ENCODE measurements at places on chromosomes 12 and 14. TPM values are rescaled to one million over a fixed set of nuclear protein-coding genes. Genes with fewer than 3 reads are reported as not detected.

The KRT8 gene
- 1,334 TPM for total RNA-seq

The ACOT6 gene
- total RNA-seq, result not detected

The BICDL1 gene
- total RNA-seq, result 6.8 TPM

The NPFF gene
- total RNA-seq, result not detected

The KRT2 gene
- total RNA-seq, result not detected

The SLC8A3 gene
- total RNA-seq, result 0.41 TPM

The RAD9B gene
- total RNA-seq, result 1.6 TPM

The BTBD6 gene
- 55.8 TPM for total RNA-seq

The BIN2 gene
- total RNA-seq, result 9.8 TPM

The FAM186B gene
- total RNA-seq, result 0.63 TPM

The SSPN gene
- 12.8 TPM for total RNA-seq

The TAS2R43 gene
- 1.3 TPM for total RNA-seq

The OR4E2 gene
- not detected for total RNA-seq

DNA sequence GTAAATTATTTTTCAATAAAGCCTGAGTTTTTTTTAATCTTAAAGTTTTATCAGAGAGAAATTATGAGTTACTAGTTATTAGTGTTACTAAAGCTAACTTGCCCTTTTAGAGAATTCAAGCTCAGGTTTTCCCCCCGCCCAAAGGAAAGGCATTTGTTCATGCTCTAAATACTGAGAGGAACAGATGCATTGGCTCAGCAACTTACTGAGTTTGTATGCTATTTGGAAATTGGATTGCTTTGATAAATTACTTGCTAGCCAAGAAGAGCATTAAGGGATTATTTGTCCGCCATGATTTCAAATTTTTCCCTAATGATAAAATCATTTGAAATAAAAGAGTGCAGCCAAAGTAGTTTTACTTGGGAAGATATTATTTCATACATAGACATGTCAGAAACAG lies 149.4 kb downstream of the METTL25 start:
- no peak for DNase-seq

- DNase-seq, result no peak
Observed at GRCh38 chr14:53220914-53221313, 67.8 kb upstream of the DDHD1 start.

DNA sequence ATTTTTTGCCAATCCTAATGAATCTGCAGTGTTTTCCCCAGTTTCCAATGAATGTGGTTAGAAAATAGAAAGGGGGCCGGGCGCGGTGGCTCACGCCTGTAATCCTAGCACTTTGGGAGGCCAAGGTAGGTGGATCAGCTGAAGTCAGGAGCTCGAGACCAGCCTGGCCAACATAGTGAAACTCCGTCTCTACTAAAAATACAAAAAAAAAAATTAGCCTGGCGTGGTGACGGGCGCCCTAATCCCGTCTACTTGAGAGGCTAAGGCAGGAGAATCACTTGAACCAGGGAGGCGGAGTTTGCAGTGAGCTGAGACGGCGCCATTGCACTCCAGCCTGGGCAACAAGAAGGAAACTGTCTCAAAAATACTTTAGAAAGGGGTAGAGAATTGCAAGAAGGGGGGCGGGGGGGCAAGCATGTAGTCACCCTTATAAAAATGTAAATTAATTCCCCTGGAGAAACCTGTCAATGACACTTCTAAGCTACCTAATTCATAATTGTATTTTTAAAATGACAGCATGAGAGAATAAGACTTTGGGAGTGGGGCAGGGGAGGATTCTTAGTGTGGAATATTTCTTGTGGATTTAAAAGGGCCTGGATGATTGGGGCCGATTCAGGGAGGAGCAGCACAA lies 1.7 kb downstream of the KLHDC2 start:
- DNase-seq, result peak; percentile 33

DNA sequence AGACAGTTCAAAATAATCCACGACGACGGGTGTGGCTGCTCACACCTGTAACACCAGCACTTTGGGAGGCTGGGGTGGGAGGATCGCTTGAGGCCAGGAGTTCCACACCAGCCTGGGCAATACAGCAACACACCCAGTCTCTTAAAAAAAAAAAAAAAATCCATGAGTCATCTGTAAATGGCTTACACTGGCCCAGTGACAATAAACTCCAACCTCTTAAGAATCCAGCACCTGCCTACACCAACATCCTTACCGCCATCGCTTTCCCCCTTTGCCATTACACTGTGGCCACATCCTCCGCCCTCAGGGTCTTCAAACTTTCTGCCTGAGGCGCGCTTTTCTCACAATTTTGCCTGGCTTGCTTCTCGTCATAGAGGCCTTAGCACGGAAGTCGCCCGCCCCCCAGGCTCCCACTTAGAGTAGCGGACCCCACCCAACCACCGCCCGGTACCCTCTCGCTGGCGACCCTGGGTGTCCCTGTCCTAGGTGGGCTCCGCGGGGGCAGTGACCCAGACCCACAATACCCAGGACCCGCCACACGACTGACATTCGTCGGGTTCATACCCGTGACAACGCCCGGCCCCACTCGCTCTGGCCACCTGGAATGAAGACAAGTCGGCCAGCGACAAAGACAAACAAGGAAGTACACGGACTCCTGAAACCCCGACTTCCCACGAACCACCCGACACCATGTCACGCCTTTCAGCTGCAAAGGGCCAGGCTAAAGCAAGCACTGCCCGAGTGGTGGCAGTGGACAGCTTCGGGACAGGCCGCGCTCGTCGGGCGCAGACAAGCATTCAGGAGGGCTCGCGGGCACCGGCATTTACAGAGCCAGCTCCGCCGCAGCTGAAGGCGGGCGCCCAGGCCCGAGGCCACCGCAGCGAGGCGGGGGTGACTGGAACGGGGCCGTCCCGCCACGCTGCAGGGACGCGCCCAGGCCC lies 636 bp downstream of the GOLGA3 start:
- DNase-seq, result peak; percentile 79

DNA sequence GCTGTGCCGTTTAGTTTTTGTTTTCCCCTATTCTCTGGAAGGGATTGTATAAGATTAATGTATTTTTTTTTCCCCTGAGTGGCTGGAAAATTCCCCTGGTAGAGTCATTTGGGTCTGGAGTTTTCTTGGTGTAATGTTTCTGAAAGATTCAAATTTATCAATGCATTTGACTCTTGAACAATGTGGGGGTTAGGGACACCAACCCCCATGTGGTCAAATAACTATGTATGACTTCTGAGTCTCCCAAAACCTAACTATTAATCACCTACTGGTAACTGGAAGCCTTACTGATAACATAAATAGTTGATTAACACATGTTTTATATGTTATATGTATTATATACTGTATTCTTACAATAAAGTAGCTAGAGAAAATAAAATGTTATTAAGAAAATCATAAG lies 220.1 kb upstream of the PDE3A start:
- no peak for DNase-seq

DNA sequence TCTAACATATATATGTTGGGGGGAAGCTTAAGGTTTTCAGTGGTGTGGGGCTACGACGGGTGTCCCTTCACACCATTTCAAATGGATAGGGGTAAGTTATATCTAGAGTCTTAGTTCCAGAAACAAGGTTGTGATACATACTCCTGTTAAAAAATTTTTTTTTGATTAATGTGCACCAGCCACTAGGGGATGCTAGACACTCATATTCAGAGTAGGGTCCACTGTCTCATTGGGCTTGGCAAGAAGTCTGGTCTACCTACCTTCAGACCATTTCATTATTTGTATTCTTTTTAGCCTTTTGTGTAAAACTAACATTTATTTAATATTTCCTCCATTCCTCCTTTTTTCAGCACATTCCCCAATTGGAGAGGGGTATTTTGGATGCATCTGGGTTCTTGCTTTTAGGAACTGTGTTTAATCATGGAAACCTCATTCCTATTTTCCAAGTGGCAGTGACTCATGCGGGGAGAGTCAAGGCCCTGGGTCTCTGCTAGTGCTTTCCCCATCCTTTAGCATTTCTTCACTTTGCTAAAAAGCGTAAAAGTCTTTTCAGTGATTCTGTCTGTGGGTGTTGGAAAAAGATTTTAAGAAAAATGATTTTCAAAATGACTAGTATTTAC lies 33.4 kb downstream of the ANO4 start:
- DNase-seq, result no peak

DNA sequence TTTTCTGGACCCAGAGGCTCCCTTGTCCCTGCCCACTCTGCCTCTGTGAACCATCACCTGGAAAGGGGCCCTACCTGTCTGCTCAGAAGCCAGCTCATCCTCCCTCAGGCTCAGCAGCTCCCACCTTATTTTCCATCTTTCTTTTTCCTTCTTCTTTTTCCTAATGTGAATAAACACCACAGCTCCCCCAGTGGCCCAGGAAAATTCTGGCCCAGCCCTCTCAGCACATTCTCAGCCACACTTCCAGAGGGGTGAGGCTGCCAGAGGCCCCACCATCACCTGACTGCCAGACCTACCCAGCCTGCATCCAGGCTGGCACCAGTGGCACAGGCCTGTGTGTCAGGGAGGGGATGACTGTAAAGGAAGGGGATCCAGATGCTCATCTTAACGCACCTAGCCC lies 23.0 kb downstream of the ZFHX2 start:
- DNase-seq, result no peak

GRCh38 chr14:102927346-102927877 lies 4.9 kb downstream of the AMN start:
- peak; percentile 94 for DNase-seq

DNA sequence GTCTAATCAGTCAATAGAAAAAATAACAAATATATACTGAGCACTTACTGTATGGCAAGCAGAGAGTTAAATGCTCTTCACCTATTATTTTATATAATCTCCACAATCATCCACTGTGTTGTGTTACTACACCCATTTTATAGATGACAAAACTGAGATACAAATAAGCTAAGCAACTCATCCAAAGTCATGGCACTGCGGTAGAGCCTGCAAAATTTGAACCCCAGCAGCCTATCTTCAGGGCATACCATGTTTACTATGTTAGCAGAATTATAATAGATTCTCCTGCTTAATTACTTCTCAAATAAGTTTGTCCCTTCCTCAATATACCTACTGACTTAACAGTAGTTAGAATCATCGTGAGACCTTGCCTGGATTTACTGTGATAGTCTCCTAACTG lies 53.6 kb upstream of the PCED1B start:
- DNase-seq, result no peak

GRCh38 chr14:44663136-44663535 lies 156.1 kb upstream of the FSCB start:
- DNase-seq, result no peak

DNA sequence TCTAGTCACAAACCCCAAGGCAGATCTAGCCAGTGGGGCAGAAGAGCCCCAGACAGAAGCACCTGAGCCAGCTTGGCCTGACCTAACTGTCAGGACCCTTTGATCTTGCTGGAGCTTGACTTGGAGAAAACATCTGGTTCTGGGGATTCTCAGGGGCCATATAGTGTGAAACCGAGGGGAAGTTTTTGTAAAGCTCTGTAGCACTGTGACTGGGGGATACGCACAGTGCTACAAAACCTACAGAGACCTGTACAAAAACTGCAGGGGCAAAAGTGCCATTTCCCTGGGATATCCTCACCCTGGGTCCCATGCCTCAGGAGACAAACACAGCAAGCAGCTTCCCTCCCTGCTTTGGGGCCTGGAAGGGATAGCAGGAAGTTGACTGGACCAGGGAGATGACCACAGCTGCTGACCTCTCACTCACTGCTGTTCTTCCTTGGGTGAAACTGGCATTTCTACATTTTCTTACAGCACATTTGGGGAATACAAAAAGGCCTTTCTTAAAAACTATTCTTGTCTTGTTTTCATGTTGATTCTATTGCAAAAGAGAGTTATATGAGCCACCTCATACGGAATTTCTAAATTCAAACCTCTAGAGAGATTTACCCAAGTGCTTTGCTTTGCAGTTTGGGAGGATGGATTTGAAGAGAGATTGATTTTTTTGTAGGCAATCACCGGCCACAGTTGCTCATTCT lies 140.0 kb downstream of the DAD1 start:
- no peak for DNase-seq

DNA sequence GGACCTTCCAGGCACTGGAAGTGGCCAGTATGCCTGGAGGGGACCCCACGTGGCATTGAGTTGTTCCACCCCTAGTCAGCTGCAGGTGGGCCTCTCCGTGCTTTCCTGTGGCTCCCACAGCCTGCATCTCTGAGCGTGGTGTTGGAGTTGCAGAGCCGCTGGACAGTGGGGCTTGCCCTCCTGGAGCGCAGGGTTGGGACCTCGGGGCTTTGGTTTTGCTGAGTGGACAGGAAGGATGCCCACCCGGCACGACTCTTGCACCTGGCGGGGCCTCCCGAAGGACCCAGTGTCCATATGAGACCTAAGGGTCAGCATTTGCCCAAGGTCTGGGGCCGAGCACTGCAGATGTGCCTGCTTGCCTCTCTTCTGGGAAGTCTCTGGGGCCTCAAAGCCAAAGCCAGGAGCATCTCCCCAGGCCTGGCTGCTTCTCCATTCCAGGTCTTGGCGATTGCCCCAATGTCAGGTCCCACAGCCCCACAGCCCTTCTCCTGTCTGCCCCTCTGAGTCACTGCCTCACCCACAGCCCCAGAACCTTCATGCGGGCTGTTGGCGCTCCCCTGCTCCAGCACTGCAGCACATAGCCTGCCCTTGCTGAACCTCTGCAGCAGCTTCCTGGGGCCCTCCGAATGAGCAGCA lies 1.5 kb downstream of the PACS2 start:
- peak; percentile 37 for DNase-seq

- no peak for DNase-seq
Observed at GRCh38 chr14:73008501-73008900, 18.4 kb downstream of the ZFYVE1 start.

DNA sequence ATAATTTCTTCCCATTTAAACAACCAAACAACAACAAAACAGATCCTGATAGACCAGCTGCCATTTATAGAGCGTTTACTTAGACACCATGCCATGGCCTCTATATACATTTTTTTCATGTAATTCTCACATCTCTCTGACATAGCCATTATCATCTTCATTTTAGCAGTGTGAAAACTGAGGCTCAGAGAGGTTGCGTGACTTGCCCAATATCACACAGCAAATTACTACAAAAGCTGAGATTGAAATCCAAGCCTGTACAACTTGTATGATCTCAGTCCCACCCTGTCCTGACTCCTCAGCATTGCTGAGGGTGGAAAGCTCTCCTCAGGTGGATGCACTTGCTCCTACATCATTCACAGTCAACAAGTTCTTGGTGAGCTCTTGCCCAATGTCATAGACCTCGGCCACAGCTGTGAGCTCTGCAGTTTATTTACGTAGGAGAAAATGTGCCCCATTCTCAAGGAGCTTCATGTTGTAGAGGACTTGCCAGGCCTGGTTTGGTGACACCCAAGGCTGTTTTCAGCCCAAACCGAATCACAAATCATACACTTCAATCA lies 55.5 kb downstream of the CRACR2A start:
- DNase-seq, result no peak

GRCh38 chr12:75489187-75489586 lies 8.6 kb downstream of the GLIPR1 start:
- no peak for DNase-seq

- no peak for DNase-seq
Observed at GRCh38 chr12:27898022-27898421, 74.5 kb downstream of the PTHLH start.

- no peak for DNase-seq
Observed at GRCh38 chr14:61549425-61549824, 145.9 kb upstream of the HIF1A start.

DNA sequence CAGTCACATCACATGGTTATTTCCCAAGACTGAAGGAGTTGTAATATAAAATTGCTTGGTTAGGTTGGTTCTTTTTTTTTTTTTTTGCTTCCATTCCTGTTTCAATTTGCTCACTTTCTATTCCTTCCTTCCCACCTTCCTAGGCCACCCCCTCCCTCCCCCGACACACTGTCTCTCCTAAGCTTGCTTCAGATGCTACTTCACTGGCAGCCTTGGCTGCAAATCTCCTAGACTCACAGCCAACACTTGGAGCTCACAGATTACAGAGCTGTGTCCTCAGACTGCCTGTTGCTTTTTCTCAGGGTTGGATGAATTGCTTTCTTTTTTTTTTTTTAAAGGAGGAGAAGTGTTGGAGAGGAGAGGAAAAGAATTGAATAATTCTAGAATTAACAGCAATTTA lies 77.3 kb upstream of the GRIN2B start:
- no peak for DNase-seq
